Esophagus muscularis mucosa (tissue), 4 donors: ENCODE measurements at places on chromosomes 1 and 21. TPM values are rescaled to one million over a fixed set of nuclear protein-coding genes. Genes with fewer than 3 reads are reported as not detected.

MARCKSL1 gene
- 8.4 TPM for total RNA-seq

DNA sequence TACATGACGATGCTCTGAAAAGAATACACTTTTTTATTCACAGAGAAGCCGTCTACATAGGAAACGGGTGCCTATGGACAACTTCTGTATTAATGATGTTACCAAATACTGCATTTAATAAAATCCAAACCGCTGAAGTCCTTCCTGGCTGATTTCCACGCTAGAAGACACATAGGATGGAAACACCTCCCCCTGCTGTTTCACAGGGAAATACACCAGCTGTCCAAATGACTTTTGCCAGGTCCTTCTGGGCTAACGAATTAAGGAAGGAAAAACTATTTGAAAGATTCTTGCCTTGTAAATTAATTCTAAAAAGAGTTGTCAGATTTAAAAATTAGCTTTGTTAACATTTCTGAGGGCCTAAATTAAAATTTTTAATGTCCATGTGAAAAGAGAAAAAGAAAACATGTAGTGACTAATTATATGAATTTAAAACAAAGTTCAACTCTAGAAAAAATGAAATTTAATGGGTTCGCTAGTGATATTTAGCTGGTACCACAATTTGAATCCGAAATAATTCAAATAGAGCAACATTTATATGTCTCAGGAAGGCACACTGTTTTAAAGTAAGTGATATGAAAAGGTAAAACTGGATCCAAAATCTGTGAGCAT is 146.0 kb downstream of the RERE start:
- DNase-seq = no peak

RNU1-4 gene
- total RNA-seq = under 0.01 TPM

- no peak for DNase-seq
Observed at GRCh38 chr1:73197972-73198371, 915.6 kb upstream of the NEGR1 start.

DNA sequence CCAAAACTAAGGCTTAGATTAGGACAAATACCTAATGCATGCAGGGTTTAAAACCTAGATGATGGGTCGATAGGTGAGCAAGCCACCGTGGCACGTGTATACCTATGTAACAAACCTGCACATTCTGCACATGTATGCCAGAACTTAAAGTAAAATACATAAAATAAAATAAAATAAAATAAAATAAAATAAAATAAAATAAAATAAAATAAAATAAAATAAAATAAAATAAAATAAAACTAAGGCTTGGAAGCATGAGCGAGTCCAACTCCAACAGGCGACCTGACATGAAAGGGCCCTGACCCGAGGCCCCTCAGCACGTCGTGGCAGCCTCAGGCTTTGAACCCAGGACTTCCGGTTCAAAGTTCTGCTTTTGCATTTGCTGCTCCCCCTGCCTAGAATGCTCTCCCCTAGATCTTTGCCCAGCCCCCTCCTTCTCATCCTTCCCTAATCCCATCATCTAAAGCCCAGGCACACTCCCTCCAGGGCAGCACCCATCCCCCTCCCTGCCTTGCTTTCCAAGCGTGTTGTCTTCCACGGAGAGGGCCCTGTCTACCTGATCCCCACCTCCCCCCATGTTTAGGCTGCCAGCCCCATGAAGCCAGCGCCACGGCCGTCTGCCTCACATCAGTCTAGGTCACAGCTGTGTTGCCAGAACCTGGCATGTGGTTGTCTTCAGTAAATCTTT is 64.3 kb downstream of the TAS1R2 start:
- no peak for DNase-seq

GRCh38 chr1:85888921-85889320 is 180.7 kb upstream of the ZNHIT6 start:
- no peak for DNase-seq

ANGPTL3 gene
- not detected for total RNA-seq

DNA sequence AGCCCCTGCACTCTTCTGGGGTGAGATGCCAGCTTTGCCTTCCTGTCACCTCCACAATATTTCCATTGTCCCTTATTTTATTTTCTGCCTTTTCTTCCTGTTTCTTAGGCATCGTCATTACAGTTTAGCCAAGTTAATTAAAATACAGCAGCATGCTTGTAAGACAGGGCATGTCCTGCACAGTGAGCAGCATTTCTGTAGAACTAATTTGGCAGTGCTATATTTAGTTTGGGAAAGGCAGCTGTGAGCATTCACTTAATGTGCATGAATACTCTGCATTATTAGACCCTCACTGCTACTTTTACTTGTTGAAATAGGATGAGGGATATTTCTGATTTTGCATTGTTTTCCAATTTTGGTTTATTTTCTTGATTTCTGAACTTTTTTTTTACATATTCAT is 133.3 kb downstream of the KCNK2 start:
- DNase-seq = no peak

- DNase-seq = no peak
Observed at GRCh38 chr21:33155005-33155404, 74.7 kb upstream of the IFNAR2 start.

- no peak for DNase-seq
Observed at GRCh38 chr1:198909973-198910372, 271.1 kb downstream of the PTPRC start.

DNA sequence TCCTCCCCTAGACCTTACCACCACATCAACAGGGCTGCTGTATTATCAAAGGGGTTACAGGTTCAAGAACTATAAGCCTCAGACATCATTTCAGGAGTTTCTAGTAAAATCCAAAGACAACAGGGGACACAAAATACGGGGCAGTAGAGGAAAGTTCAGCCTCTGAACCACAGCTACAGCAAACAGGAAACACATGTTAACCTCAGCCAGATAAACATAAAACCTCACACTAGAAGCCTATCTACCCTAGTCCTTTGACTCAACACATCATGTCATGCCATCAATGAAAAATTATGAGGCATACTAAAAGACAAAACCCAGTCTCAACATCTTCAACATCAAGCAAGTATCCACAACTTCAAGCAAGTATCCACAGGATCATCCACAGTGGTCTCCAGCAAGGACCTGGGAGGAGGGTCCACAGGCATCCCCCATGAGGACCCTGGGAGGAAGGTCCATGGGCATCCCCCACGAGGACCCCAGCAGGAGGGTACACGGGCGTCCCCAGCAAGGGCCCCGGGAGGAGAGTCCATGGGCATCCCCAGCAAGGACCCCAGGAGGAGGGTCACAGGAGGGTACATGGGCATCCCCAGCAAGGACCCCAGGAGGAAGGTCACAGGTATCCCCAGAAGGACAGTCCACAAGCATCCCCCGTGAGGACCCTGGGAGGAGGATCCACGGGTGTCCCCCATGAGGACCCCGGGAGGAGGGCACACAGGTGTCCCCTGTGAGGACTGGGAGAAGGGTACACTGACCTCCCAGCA is 440.0 kb downstream of the MATN1 start:
- peak; percentile 74 for DNase-seq

GRCh38 chr1:200999667-201000066 is 23.8 kb downstream of the KIF21B start:
- no peak for DNase-seq

MECR gene
- total RNA-seq = 19.1 TPM

DNA sequence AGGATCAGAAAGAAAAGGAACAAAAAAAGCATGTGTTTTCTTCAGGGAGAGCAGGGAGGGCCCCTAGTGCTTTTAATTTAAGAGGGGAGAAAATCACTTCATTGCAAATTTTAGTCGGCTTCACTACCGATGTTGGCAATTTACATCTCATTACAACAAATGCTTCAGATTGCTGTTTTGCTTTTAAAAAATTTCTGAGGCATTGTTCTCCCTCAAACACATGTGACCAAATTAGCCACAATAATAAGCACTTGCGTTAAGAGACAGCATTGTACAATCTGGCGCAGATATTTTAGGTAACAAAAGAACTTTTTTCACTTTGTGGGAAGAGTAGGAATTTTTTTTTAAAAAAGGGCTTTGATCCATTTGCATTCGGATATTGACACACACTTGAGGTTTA is 29.8 kb downstream of the BEND5 start:
- DNase-seq = no peak

GRCh38 chr1:170729225-170730002 is 65.5 kb downstream of the PRRX1 start:
- DNase-seq = no peak

SLAMF7 gene
- total RNA-seq = 0.52 TPM

DNA sequence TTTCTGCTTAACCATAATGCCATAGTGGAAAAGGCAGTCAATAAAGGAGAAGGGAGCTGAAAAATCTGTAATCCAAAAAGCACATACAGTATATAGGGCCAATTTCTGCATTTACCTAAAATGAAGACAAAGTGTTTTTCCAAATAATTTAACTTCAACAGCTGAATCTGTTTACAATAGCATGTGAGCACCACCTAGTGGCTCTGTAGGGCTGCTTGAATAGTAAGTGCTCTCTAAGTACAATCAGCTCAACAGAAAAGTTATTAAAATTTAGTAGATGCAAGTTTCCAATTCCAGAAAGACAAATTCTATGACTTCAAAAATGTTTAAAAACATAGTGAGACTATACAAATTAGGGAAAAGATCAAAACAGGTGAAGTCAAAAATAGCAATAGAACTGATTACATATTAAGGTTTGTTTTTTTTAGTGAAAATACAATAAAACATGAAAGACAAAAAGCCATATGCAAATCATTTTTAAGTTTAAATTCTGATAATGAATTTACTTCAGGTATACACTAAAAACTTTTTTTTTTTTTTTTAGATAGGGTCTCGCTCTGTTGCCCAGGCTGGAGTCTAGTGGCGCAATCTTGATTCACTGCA is 220.0 kb downstream of the SETD4 start:
- no peak for DNase-seq

DNA sequence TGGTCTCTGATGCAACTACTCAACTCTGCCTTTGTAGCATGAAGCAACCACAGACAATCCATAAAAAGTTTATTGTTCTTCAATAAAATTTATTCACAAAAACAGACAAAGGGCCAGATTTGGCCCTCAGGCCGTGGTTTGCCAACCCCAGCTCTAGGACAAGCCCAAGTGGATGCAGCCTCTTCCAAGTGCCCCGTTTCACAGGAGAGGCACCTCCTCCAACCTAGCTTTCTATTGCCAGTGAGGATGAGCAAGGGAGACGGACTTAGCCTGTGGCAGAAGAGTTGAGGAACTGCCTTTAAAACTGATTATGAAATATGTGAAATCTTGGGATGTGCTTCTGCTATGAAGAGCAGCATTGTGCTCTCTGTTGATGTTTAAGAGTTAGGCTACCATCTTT is 105.4 kb downstream of the PSMG1 start:
- DNase-seq = no peak

DNA sequence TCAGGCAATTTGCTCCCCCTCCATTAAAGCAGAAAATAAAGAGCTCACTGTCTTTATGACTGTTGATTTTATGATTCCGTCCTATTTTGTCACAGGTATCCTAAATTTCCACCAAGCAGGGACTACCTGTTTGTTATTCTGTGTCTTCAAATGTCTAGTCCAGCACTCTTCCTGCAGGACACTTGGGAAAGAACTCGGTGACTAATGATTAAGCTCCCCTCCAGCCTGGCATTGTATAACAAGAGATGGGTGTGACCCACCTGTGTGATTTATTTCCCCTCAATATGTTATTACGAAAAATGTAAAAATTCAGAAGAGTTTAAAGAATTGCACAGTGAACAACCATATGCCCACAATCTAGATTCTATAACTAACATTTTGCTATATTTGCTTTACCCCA is 42.9 kb upstream of the LRRN2 start:
- DNase-seq = no peak

OPTC gene
- not detected for total RNA-seq

GRCh38 chr1:69409731-69410456 is 157.8 kb upstream of the LRRC7 start:
- DNase-seq = no peak

DNA sequence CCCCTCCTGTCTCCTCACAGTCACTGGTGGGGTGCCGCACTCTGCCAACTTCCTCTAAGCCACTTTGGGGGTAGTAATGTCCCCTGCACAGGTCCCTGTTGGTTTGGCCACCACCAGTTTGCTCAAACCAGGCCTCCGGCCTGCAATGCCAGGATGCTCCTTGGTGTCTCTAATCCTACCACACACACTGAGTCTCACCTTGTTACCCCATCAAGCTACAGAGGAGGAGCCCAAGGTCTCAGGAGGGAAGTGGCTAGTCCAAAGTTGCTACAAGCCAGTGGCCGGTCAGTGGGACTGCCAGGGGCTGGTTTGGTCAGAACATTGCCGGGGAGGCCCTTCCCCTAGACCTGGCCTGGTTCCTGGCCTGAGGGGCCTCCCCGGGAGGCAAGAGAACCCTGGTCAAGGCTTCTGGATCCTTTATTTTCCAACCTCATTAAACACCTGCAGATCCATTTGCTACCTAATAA is 21.5 kb upstream of the LRP8 start:
- peak; percentile 85 for DNase-seq

- DNase-seq = no peak
Observed at GRCh38 chr1:196774603-196775002, at the start of gene CFHR3. TSS of gene CFHR3 (plus strand) at chr1:196774840. CDS start at chr1:196774887, 47 bp downstream.

DNA sequence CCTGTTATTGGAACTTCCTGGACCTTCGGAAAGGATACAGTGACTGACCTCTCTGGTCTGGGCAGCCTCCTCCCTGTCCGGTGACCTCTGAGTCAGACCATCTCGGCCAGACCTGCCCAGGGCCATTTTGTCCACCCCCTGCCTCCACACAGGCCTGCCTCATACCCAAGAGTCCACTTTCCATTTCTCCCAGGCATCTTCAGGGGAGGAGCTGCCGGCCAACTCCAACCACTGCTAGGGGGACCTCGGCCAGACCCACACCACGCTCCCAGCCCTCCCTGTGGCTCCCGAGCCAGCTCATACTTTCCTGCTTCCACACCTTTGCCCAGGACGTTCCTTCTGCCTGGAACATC is 29.5 kb upstream of the RUNX3 start:
- no peak for DNase-seq

HRNR gene
- total RNA-seq = not detected

- DNase-seq = no peak
Observed at GRCh38 chr1:5329068-5329739, 663.0 kb downstream of the NPHP4 start.

LCE1E gene
- total RNA-seq = not detected

GRCh38 chr1:235317168-235317567 is 10.8 kb downstream of the ARID4B start:
- DNase-seq = no peak

- no peak for DNase-seq
Observed at GRCh38 chr1:76158126-76158525, 83.6 kb downstream of the ST6GALNAC3 start.

GRCh38 chr1:54188291-54188690 is 11.5 kb downstream of the CYB5RL start:
- DNase-seq = no peak

DNA sequence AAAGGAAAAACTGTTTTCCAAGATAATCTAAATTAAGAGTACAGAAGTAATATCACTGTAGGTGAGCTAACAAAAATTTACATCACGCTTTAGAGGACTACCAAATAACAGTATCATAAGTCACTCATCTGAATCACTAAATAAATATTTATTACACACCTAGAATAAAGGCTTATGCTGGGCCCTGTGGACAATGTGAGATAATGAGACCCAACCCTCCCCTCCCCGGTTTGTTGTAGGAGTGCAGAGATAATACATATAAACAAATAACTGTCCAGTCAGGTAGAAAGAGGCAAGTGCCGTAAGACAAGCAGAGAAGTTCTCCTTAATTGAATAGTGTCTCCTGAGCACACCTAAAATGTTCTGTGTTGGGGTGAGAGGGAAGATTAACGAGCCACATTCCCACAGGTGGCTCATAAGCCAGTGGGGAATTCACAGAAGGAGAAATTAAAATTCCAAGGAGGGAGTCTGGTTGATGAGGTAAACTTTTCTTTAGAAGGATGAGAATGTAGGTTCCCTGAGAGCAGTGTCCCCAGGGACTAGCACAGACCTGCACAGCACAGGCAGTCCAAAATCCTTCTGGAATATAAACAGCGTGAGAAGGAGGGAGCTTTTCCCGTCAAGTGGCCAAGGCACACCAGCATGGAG is 241.4 kb downstream of the NFIA start:
- DNase-seq = no peak

ELOVL1 gene
- total RNA-seq = 25.7 TPM

DISP3 gene
- total RNA-seq = not detected

E2F2 gene
- not detected for total RNA-seq
